NCI-H1048 (cell line): ENCODE measurements at places on chromosomes 1 and 21.

GRCh38 chr1:33641104-33641830, 168.8 kb downstream of the ZSCAN20 start:
- no peak for DNase-seq

DNA sequence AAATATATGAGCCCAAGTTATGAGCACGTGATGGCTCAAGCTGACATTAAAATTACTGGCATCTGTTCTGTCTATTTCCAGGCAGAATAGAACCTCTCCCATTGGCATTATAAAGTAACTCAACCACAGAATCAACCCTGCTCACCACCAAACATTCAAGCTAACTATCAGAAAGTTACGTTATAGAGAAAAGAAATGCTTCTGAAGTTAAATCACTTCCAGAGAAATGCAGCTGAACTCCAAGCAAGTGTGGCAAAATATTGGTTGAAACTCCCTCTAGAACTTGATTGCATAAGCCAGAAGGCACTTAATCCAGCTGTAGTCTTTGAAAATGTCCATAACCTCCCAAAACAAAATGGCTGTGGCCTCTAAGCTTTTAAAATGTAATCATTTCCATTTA, 36.2 kb upstream of the UBE2U start:
- DNase-seq: no peak

DNA sequence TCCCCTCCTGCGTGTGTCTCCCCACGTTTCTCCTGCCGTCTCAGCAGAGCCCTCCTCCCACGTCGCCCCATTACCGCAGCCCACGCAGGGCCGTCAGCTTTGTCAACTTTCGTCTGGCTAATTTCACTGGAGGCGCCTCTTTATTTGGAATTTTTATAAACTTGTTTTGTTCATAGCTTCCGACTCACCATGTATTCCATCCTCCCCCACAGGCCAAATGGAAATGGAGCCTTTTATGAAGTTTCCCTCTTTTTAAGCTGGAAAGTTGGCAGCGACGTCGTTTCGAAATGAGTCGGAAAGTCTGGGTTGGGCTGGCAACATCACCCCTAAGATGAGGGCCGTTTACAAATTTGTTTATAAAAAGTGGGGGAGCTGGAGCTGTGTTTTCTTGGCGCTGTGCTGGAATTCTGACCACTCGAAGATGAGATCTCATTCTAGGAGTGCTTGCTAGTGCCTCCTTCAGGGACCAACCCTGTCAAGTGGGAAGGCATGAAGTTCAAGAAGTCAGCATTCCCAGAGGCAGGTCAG, 23.7 kb upstream of the SLC45A1 start:
- no peak for DNase-seq

- no peak for DNase-seq
Measured at GRCh38 chr1:180239145-180240096, 9.4 kb downstream of the LHX4 start.

GRCh38 chr21:43757601-43758000, 18.5 kb downstream of the CSTB start:
- no peak for DNase-seq

DNA sequence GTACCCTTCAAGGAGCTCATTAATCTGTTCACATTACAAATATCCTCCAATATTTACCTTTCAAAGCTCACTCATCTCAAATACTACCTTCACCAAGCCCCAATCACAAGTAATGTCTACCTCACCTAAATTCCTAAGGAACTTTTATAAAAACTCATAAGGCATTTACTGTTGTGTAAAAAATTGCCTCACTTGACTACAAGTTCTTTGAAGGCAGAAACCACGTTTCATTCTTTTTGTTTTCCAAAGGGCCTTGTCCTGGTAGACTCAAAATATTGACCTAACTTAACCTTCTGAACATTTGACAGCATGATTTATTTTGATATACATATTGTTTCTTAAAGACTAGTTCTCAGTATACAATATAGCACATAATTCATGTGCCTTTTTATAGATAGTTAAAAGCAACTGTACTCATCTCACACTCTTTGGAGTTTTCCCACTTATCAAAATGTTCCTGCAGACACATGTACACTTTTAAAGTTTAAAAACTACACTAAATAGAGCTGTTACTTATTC, 2.5 kb downstream of the USP33 start:
- no peak for DNase-seq

DNA sequence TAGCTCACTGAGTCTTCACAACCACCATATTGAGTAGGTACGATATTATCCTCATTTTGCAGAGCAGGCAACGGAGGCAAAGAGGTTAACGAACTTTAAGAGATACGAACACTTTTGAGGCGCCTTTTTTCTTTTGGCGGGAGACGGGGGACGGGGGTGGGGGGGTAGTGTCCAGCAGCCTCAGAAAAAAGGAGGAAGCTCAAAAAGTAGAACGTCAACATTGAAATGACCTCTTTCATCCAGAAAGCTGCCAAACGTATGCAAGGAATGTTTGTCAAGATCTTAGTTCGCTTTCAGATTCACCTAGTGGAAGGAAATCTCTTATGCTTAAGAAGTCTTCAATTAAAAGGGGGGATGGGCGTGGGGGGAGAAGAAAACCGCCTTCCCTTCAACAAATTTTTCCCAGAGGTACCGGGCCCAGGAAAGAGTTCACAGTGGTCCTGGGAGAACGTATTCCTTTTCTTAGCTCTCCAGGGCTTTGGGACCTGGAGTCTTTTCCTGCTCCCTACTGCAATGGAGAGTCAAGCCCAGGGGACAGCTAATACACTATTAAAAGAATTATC, 1.1 kb upstream of the PCAT6 start:
- no peak for DNase-seq

GRCh38 chr1:88983791-88984559, 8.5 kb downstream of the KYAT3 start:
- DNase-seq: peak; percentile 22

DNA sequence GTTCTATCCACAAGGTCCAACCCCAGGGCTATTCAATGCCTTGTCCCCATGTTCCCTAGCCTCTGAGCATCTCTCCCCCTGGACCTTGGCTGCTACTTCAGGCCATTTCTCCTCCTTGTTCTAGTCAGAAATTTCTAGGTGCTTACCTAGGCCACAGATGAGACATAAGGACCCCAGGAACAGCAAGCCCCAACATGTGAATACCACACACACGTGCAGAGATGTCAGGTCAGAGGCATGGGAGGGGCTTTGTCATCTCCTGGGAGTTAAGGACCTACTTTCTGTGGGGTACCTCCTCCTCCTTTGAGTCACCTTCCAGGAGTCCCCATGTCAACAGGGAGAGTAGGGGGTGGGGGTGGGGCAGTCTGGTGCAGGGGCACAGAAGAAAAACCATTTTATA, 7.1 kb upstream of the RGS16 start:
- no peak for DNase-seq

DNA sequence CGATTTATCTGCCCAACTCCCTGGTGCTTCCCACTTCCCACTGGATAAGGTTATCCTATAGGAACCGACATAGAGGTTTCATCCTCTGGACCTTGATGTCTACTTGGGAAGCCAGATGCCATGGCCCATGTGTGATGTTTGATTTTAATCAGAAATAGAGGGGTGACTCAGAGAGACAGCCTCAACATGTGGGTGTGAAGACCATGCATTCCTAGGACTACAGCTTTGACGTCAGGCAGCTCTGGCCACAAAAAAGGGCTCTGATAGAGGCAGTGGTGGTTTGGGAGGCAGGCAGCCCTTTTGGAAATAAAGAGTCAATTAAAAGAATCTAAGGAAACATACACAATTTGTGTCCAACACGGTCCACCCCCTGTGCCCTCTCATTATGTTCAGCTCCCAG, 5.2 kb upstream of the SH2D2A start:
- DNase-seq: no peak

GRCh38 chr1:1080951-1081310, 6.8 kb upstream of the RNF223 start:
- no peak for DNase-seq

- no peak for DNase-seq
Measured at GRCh38 chr1:236066054-236066453, 1.2 kb upstream of the NID1 start.

GRCh38 chr1:54291276-54292001, 91.5 kb downstream of the MRPL37 start:
- DNase-seq: no peak

- DNase-seq: no peak
Measured at GRCh38 chr21:41560661-41561158, 52.8 kb upstream of the TMPRSS2 start.

GRCh38 chr1:86965827-86966182, 51.4 kb downstream of the HS2ST1 start:
- no peak for DNase-seq

GRCh38 chr1:224591326-224591725, 24.8 kb upstream of the CNIH3 start:
- no peak for DNase-seq

DNA sequence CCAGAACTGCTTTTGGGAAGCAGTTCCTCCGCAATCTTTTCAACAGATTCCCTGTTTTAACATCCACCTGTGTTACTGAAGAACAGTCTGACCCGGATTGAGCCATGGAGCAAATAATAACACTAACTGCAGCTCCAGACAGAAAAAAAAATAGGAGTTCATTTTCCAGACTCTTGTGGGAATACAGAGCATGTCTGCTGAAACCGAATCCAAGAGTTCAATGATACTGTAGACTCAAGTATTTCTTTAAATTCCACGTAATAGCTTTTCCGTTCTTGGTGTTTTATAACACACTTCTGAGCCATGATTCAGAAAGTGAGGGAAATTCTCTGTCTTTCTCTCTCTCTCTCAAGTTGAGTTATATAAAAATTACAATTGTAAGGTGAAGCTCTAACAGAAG, 60.6 kb downstream of the DDAH1 start:
- no peak for DNase-seq

DNA sequence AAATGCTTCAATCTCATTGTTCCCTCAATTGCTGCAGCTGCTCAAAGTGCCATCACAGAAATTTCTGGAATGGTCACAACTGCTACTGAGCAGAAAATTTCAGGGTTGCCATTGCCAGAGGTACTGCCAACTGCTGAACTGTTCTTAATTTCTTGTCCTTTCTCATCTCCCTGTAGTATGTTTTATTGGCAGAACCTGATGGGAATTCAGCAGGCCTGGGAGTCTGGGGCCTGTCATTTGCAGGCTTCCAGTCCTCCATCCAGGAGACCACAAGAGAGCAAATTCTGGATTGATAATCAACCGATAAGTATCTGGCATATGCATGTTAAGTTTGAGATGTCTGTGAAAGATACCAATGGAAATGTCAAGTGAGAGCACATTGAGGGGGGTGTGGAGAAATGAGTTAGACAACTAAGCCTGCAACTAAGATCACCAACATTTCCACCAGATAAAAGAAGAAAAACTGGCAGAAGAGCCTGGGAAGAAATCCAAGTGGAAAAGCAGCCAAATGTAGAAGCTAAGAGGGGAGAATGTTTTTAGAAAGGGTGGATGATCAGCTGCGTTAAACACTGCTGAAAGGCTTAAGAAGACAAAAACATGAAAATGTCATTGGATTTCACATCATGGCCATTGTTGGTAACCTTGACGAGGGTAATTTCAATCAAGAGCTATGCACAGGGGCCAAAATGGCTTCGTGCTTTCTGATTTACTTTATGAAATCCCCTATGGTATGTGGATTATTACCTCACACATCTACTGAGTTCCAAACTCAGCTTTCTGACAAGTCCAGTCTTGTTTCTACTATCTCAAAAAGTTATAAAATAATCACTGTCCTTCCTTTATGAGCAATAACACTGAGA, 648.1 kb downstream of the PLPP3 start:
- DNase-seq: no peak

DNA sequence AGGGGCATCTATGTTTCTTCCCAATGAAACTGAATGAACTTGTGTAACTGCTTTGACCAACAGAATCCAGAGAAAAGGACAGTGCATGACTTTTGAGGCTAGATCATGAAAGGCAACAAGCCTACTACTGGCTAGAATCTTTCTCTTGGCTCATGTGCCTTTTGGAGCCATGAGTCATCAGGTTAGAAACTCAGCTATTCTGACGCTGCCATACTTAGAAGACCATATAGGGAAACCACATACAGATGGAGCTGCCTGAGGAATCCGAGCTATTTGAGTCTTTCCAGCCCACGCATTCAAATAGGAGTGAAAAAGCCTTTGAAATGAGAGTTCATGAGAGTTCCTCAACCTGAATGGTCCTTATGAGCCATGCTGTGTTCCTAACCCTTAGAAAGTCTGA, 738.5 kb upstream of the CHRM3 start:
- DNase-seq: no peak

GRCh38 chr1:160834945-160835565, 27.6 kb downstream of the CD244 start:
- no peak for DNase-seq

GRCh38 chr1:184028854-184029623, 8.5 kb downstream of the COLGALT2 start:
- DNase-seq: no peak

DNA sequence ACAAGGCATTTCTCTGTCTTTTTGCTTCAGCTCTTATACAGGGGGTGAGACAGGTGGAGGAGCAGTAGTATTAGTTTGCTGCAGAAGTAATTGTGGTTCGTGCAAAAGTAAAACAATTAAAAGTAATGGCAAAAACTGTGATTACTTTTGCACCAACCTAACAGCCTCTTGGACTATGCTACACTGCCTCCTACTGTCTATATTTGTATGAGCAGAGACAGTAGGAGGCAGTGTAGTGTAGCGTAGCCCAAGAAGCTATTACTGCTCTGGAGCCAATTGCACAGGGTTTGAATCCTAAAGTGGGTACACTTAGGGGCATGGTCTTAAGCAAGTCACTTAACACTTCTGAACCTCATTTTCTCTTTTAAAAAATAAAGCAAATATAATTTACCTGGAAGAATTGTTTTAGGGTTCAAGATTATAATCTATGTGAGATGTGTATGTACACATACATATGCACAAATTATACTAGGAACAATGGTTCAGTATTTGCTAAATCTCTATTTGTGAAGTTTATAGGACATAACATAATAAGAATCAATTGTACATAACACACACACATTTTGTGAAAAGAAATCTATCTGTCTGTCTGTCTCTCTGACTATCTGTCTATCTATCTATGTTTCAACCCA, 103.8 kb downstream of the BRINP3 start:
- DNase-seq: no peak

- no peak for DNase-seq
Measured at GRCh38 chr1:227459977-227460376, 103.4 kb upstream of the ZNF678 start.

- no peak for DNase-seq
Measured at GRCh38 chr1:27577504-27578188, 26.3 kb downstream of the AHDC1 start.

DNA sequence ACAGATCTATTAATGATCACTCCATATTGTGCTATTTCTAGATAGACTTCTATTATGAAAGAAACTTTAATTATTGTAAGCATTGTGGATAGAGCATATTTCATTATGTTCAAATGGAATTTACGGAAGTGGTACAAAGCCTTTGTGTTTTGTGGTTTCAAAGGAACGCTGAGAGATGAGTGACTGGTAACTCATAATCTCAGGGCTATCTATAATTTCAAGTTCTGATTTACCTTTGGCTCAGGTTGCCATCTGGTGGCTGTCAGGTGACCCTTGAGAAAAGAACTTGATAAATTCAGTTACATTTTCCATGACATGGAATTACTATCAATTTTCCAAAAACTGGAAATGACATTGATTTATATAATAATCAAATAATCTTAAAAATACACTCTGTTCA, 12.2 kb downstream of the NTNG1 start:
- no peak for DNase-seq
